ENCODE measurements at places on chromosomes 16 and 17. TPM values are rescaled to one million over a fixed set of nuclear protein-coding genes. Genes with fewer than 3 reads are reported as not detected.

The JPT2 gene
- 55.8 TPM for total RNA-seq

The TP53TG3F gene
- total RNA-seq = not detected

The NRN1L gene
- total RNA-seq = 1.6 TPM

GRCh38 chr16:69191136-69191535 is 4.2 kb downstream of the SNTB2 start:
- no peaks in the 10 kb centered on the region for H3K27me3 ChIP-seq
- H3K27ac ChIP-seq = no peak overlapping the region
- H3K4me1 ChIP-seq = peaks cover 37% of the 10 kb centered on the region
- DNase-seq = no peak
- no peak overlapping the region for H3K4me3 ChIP-seq

The ATP2A3 gene
- total RNA-seq = 30.2 TPM

GRCh38 chr16:81956213-81956948 is 54.9 kb downstream of the SDR42E1 start:
- DNase-seq = peak; percentile 48
- H3K4me3 ChIP-seq = no peak overlapping the region
- H3K4me1 ChIP-seq = no peaks in the 10 kb centered on the region
- peaks cover 4% of the 10 kb centered on the region for H3K36me3 ChIP-seq

DNA sequence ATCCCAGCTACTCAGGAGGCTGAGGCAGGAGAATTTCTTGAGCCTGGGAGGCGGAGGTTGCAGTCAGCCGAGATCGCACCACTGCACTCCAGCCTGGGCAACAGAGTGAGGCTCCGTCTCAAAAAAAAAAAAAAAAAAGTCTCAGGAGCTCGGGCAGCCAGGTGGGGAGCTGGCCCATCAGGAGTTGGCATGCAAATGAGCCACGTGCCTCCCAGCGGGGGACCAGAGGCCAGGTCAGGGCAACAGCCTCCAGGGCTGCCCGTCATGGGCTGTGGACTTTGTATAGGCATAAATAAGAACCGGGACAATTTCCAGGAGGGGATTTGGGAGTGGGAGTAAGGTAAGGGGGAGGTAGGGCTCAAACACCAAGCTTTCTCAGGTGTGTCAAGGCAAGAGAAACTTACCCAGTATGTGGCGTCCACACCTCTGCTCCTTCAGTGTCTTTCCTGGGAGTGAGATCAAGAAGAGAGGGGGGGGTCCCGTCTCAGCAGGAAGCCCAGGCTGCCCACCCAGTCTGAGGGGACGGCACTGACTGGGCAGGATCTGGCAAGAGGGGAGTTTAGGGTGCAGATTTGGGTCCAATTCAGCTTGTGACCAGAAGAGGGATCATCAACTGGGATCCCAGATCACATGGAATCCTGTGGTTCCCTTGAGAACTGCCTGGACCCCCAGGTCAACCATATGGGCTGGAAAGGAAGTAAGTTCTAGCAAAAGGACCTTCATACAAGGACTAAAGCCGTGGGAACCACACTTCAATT is 22.3 kb upstream of the G6PC1 start:
- H3K27ac ChIP-seq = no peak overlapping the region
- no peaks in the 10 kb centered on the region for H3K4me1 ChIP-seq
- no peaks in the 10 kb centered on the region for H3K27me3 ChIP-seq
- no peak overlapping the region for H3K4me3 ChIP-seq
- DNase-seq = no peak
- H3K36me3 ChIP-seq = no peaks in the 10 kb centered on the region

The ZNF205 gene
- total RNA-seq = 17.1 TPM

DNA sequence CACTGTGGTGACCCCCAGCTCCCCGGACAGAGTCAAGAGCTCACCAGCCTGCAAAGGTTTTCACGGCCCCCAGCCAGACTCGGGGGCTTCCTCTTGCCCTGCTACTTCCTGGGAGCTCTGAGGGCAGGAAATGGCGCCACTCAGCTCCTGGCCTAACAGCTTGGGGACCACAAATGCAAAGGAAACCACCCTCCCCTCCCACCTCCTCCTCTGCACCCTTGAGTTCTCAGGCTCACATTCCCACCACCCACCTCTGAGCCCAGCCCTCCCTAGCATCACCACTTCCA is 375 bp upstream of the SPN start:
- H3K27ac ChIP-seq = peak overlapping the region; percentile 55
- H3K4me3 ChIP-seq = peak overlapping the region; percentile 39
- peak; percentile 36 for DNase-seq
- H3K27me3 ChIP-seq = no peaks in the 10 kb centered on the region
- H3K36me3 ChIP-seq = no peaks in the 10 kb centered on the region

The NEK8 gene
- total RNA-seq = 8.1 TPM

DNA sequence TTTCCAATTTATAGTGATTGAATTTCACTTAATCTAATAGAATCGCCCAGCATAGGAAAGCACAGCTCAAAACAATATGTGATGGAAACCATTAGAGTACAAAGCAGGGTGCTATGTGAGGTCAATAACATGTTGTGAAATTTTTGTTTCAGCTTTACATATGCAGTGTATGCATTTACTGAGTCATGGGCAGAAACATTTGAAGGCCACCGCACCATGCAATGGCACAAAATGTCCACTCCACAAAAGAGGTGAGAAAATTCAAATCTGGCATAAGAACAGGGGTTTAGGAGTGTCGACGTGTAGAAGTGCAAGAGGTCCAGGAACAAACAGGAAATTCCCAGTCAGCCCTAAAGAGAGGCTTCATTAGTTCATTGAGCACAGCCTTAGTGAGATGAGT is 131.2 kb downstream of the ANKFN1 start:
- H3K36me3 ChIP-seq = no peaks in the 10 kb centered on the region
- no peak overlapping the region for H3K27ac ChIP-seq
- no peaks in the 10 kb centered on the region for H3K27me3 ChIP-seq
- no peak for DNase-seq
- H3K4me3 ChIP-seq = no peak overlapping the region
- no peaks in the 10 kb centered on the region for H3K4me1 ChIP-seq

DNA sequence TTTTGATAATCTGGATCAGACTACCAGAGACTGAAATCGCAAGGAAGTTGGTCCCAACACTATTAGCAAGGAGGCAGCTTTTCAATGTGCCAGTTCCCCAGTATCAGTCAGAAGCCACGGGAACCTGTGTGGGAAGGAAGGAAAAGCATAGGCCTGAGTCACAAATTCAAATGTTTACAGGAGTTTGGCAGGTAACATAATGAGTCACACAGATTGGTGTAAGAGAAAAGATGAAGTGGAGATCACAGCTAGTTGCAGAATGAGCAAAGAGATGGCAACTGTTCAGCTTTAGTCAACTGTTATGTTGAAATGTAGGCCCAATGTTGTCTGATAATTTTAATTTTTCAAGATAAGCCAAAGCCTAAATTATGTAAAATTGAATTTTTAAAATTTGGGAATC is 28.1 kb upstream of the ITGA2B start:
- H3K36me3 ChIP-seq = peaks cover 68% of the 10 kb centered on the region
- no peak overlapping the region for H3K27ac ChIP-seq
- no peak overlapping the region for H3K4me3 ChIP-seq
- no peaks in the 10 kb centered on the region for H3K27me3 ChIP-seq
- DNase-seq = no peak

- no peak overlapping the region for H3K27ac ChIP-seq
- no peaks in the 10 kb centered on the region for H3K4me1 ChIP-seq
- H3K4me3 ChIP-seq = no peak overlapping the region
- no peaks in the 10 kb centered on the region for H3K36me3 ChIP-seq
- H3K27me3 ChIP-seq = no peaks in the 10 kb centered on the region
- DNase-seq = no peak
Observed at GRCh38 chr16:50497592-50497991, 50.6 kb upstream of the NKD1 start.

- no peaks in the 10 kb centered on the region for H3K27me3 ChIP-seq
- no peak for DNase-seq
- peak overlapping the region; percentile 76 for H3K27ac ChIP-seq
- H3K36me3 ChIP-seq = peaks cover 9% of the 10 kb centered on the region
Observed at GRCh38 chr16:66375451-66375850, 9.0 kb downstream of the CDH5 start.

DNA sequence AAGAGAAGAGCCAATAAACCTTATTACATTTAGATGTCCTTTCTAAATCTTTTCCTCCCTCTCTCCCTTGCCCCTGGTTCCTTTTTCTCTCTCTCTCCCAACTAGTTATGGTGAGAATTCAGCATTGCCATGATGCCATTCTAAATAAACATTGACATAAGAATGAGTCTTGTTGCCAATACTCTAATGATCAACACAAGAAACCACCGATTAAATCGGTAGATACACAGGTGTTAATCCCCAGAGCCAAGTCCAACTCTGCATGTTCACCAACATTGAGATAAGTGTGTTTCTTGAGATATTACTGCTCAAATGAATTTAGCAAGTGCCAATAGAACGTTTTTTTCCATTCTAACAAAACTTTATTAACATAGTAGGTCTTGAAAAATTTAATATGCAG is 412.1 kb downstream of the KCNJ2 start:
- no peaks in the 10 kb centered on the region for H3K27me3 ChIP-seq
- no peak overlapping the region for H3K4me3 ChIP-seq
- DNase-seq = no peak

DNA sequence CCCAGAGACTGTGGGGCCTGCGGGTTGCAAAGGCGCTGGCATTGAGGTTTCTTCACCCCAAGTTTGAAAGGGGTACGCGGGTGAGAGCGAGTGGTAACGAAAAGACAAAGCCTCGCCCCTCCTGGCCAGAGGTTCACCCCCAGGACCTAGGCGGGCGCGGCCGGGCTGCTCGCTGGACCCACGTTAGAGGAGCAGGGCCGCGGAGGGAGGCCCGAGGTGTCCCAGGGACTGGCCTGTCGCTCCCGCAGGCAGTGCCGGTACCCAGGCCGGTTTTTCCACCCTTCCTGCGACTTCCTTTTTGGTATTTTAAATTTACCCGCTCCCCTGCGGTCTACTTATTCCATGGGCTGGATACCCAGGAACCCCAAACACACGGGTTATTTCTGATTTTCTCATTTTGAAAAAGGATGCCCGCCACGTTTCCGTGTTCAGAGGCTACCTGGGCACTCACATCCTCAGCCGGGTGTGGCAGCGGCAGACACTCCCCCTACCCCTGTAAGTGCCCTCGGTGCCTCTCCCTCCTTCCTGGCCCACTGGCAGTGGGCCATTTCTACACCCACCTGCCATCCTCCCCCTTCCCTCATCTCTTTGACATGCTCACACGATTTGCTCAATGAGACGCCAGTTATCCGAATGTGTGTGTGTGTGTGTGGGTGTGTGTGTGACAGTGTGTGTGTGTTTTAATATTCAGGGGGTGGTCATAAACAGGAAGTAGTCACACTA is 1.6 kb upstream of the FOXL1 start:
- DNase-seq = peak; percentile 81
- H3K27me3 ChIP-seq = no peaks in the 10 kb centered on the region
- peak overlapping the region; percentile 54 for H3K27ac ChIP-seq

DNA sequence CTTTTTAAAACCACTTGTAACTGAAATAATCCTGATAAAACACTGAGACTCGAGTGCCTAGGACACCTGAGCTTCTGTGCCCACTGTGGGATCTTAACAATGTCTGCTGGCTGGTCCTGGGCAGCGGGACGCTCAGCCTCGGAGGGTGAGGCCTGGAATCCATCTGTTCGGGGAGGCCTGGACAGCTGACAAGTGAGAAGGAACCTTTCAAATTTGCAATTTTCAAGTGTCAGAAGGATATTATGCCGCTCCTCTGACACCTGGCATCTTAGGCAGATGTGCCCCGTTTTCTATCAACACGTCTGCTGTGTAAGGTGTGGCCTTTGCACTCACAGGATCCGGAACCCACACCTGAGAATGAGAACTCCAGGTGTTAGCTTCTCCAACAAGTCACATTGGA is 33.1 kb upstream of the C16orf78 start:
- H3K27me3 ChIP-seq = no peaks in the 10 kb centered on the region
- no peaks in the 10 kb centered on the region for H3K36me3 ChIP-seq
- H3K27ac ChIP-seq = no peak overlapping the region
- no peaks in the 10 kb centered on the region for H3K4me1 ChIP-seq
- H3K4me3 ChIP-seq = no peak overlapping the region

GRCh38 chr16:83603723-83604570 is 203.8 kb upstream of the HSBP1 start:
- no peaks in the 10 kb centered on the region for H3K4me1 ChIP-seq
- no peak for DNase-seq
- no peaks in the 10 kb centered on the region for H3K36me3 ChIP-seq
- no peak overlapping the region for H3K4me3 ChIP-seq
- H3K27ac ChIP-seq = no peak overlapping the region
- no peaks in the 10 kb centered on the region for H3K27me3 ChIP-seq

The PMP22 gene
- total RNA-seq = 112 TPM

DNA sequence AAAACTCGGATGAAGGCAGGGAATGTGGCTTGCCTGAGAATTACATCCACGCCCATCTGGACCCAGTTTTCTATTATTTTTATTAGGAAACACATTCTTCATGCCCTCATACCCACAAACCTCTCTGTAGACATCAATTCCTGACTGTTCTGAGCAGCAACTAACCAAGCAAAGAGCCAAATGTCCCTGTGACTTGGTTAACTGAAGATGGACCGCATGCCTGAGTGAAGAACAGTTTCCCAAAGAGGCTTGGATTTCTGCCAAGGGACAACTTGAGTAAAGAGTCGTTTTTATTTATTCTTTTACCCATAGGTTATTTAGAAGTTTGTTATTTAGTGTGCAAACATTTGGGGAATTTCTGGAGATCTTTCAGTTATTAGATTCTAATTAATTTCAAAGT is 259.8 kb downstream of the GRIN2A start:
- no peaks in the 10 kb centered on the region for H3K36me3 ChIP-seq
- no peaks in the 10 kb centered on the region for H3K27me3 ChIP-seq
- no peak for DNase-seq
- no peak overlapping the region for H3K27ac ChIP-seq
- no peak overlapping the region for H3K4me3 ChIP-seq

DNA sequence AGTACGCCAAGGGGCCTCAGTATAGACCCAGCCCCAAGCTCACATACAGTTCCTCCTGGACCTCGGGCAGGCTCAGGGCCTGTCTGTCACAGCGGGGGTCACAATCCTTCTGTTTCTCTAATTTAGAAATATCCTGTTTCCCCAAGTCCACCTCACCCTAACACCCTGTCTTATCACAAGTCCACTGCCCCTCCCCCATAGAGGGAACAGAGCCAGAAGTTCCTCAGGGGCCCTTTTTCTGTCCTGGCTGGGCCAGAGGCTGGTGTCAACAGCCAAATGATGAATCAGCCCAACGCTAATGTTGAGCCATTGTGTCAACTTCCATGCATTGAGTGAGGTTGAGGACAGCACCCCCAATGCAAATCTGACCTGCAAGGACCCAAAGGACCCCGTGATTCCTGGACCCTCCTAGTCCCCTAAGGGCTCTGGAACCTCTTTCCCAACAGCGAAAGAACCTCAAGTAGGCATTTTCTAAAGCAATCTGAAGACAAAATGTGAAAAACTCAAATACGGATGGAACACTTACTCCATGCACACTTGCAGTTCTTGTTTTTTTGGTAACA is 58.6 kb downstream of the PECAM1 start:
- peaks cover 12% of the 10 kb centered on the region for H3K36me3 ChIP-seq
- H3K27me3 ChIP-seq = no peaks in the 10 kb centered on the region
- H3K4me3 ChIP-seq = no peak overlapping the region
- peaks cover 99% of the 10 kb centered on the region for H3K4me1 ChIP-seq

The KIFC3 gene
- total RNA-seq = 112 TPM

The SLC5A11 gene
- total RNA-seq = 0.86 TPM

The TSPAN10 gene
- total RNA-seq = 2.1 TPM

The C17orf78 gene
- total RNA-seq = not detected

The TMEM114 gene
- total RNA-seq = not detected

Data from upper lobe of left lung (tissue), 6 donors.